ENCODE measurements at places on chromosomes 6 and 20.

- no peak for DNase-seq
These were observed 112.7 kb downstream of the GJA1 start for GRCh38 chr6:121548131-121548530.

DNA sequence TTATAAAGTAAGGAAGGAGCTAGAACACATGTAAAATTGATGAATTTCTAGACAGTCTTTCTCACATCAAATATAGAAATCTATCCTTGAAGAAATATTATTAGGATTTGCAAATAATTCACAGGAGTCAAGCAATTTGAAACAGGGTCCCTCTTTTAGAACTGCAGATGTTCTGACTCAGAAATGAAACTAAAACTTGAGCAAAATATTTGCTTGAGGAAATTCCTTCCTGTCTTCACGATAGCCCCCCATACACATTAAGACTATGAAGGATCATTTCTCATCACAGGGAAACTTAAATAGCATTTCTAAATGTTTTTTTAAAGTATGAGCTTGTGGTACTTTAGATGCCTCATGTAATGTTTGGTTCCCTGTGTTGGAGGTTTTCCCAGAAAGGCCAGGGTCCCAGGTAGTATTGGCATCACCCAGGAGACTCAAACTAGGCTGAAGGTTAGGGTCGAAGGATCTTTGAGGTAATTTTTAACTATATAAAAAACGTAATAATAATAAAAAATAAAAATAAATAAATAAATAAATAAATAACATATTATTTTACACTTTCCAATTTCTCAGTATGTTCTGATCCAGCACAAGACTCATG lies 144.0 kb upstream of the TBX18 start:
- no peak for DNase-seq

- DNase-seq = peak; percentile 21
These were observed 729.4 kb downstream of the TENT5A start for GRCh38 chr6:81023007-81023582.

DNA sequence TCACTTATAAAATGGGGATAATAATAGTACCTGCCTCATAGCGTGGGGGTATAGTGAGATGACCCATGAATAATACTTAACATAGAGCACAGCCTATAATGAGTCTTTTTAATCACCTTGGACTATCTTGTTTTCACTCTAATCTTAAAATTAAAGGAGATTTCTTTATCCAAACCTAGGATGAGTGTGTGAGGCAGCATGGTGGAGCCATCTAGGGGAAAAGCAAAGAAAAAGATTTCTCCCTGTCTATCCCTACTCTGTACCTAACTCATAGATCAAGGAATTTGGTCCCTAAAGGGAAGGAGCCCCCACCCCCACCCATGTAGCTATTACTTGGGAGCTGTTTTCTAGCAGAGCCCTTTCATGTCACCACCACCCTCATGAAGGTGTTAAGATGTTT lies 45.2 kb upstream of the PAK5 start:
- no peak for DNase-seq

- DNase-seq = no peak
These were observed 17.0 kb upstream of the NPEPL1 start for GRCh38 chr20:58675641-58676040.

DNA sequence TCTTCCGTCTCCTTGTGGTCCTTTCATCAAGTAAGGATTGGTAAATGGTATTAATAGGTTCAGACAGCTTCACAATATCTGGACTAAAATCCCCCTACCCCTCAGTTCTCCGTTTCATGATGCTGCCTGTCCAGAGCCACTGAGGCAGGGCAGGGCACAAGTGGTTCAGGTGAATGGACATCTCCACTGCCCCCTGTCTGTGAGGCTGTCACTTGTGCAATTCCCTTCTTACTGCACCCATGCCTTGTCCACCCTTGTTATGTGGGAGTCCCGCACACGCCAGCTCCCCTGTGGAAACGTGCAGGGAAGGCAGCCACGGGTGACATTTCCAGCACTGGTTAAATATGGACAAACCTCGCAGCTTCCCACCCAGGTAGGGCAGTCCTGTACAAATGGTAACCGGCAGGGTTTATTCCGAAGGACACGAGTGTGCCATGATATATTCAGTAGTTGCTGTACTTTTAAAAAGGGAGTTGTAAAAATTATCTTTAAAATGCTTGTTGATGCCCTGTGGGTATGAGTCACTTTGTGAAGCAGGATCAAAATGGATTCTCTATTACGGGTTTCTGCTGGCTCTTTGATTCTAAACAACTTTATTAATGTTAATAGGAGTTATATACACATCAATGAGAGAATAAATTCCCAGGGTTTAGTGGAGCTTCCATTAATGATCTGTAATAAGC lies 73.5 kb downstream of the FYN start:
- no peak for DNase-seq

- peak; percentile 17 for DNase-seq
These were observed 39.9 kb downstream of the SLC52A3 start for GRCh38 chr20:728256-728944.

DNA sequence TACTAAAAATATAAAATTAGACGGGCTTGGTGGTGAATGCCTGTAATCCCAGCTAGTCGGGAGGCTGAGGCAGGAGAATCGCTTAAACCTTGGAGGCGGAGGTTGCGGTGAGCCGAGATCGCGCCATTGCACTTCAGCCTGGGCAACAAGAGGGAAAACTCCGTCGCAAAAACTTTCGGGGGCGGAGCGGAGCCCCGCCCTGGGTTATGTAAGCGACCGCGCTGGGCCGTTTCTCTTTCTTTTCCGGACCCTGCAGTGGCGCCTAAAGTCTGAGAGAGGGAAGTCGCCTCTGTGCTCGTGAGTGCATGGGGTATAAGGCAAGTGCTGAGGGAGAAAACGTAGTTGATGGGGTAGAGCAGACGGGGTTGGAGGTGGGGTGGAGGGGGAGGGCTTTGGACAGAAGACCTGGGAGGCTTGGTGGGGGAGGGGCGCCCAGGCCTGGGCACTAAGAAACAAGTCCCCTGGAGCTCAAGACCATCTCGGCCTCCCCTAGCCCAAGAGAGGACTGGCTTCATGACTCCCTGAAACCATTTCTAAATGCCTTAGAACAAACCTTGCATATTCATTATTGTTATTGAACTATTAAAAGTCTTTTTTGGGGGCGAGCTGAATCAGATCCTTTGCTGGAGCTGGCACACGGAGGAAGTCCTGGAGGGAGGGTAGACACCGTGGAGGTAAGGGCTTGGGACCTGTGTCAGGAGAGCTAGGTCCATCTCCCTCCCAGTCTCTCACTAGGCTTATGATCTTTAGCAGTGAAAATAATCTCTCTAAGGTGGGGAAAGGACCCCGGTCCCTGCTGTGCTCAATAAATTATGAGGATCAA lies 2.7 kb upstream of the MICA start:
- DNase-seq = peak; percentile 73

DNA sequence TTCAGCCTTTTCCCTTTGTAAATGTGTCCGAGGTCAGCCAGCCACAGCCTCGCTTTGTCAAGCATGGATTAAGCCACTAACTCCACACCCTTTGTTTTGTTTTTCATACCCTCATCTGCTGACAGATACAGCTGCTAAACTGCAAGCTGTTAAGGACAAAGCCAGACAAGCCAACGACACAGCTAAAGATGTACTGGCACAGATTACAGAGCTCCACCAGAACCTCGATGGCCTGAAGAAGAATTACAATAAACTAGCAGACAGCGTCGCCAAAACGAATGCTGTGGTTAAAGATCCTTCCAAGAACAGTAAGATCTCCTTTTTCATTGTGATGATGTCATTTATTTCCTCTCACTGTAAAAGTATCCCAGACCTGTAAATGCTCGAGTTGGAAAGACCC lies 269.3 kb downstream of the ARHGAP18 start:
- DNase-seq = peak; percentile 4

DNA sequence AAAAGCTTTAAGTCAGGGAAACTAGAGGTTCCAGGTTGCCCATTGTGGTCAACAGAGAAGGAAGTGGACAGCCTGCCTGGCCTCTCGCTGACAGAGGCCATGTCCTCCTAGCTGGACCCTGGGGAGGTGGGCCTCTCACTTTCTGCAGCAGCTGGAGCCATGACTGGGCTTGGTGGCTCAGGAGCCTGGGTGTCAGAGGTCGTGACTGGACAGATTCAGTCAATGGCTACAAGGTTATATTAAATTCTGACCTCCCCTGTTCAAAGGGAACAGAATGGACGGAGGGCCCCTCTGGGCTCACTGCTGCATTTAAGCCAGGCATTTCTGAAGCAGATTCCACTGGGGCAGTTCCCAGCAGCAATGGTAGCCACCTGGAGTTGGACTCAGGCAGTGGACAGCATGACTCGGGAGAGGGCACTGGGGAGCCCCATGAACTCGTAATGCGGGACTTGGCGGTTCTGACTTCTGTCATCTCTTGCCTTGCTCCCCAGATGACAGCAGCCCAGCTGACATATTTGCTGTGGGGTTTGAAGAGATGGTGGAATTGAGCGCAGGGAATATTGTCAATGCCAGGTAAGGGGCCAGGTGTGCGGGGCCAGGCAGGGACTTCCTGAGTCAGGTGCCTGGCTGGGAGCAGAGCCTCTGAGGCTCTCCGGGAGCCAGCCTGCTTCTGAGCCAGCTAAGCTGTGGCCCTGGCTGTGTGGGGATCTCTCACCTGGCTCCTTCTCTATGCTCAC lies 86.7 kb downstream of the SYNJ2 start:
- DNase-seq = no peak

GRCh38 chr6:110448846-110449540 lies 27.4 kb downstream of the SLC22A16 start:
- DNase-seq = no peak

DNA sequence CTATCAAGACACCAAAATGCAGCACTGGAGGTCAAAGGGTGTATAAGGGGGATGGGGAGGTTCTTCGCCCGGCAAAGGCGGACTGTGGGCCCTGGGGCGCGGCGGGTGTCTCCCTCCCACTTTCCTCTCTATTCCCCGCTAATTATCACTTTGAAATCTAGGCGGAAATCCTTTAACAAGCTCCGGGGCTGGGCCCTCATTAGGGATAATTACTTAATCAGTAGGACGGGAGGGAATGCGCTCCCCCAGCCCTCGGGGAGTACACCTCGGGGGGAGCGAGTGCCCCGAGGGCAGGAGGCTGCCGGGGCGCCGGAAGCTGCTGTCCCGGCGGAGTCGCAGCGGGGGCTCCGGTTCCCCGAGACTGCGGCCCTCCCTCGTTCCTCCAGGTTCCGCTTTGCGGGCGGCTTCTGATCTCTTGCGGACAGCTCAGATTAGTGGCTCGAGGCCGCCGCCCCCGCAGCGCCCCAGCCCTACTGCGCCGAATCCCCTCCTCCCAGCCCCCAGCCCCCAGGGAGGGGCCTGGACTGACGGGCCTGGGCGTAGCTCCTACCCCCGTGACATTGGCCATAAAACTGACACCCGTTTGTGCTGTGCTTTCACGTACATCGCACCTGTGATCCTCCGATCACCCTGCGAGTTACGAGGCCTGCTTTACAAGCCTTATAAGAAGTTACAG lies 14.7 kb downstream of the MUCL3 start:
- peak; percentile 46 for DNase-seq

DNA sequence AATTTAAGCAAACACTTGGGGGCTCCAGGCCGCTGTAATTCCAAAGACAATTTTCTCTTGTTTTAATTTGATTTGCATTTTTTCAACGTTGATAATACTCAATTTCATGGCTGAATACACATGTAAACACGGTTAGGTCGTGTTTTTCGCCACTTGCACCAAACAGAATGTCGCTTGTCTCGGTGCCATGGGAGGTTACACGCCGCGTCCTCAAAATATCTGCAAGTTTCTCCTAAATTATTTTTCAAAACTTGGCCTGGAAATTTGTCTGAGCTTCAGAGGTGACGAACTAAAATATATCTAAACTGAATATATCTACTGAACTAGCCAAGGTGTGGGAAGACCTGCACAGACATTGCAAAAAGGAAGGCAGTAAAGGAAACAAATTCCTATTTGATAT lies 15.0 kb downstream of the FOXA2 start:
- no peak for DNase-seq

DNA sequence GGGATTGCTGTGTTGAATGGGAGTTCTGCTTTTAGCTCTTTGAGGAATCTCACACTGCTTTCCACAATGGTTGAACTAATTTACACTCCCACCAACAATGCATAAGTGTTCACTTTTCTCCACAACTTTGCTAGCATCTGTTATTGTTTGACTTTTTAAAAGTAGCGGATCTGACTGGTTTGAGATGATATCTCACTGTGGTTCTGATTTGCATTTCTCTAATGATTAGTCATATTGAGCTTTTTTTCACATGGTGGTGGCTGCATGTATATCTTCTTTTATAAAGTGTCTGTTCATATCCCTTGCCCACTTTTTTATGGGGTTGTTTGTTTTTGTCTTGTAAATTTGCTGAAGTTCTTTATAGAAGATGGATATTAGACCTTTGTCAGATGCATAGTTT lies 588.3 kb upstream of the ADGRB3 start:
- DNase-seq = no peak

GRCh38 chr6:90080876-90081481 lies 186.7 kb downstream of the GJA10 start:
- DNase-seq = no peak

DNA sequence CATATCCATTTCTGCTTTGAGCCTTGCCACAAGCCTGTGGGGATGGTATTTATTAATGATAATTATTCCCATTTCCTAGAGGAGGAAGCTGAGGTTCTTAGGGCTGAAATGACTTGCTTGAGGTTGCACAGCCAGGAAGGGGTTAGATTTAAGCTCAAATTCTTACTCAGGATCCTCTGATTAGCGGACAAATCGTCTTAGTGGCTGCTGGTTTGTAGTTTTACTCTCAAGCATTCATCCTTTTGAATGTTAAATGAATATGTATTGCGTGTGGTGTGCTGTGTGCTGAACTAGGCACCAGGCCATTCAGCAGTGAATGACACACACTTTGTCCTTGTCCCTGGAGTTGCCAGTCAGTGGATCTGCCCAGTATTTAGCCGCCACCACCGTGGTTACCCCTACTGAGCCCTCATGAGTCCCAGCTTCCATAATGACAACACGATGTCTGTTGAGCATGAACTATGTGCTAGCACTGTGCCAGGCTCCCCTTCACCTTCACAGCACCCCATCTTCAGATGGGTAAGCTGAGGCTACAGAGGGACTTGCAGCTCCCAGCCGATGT lies 10.0 kb downstream of the PACSIN1 start:
- no peak for DNase-seq

DNA sequence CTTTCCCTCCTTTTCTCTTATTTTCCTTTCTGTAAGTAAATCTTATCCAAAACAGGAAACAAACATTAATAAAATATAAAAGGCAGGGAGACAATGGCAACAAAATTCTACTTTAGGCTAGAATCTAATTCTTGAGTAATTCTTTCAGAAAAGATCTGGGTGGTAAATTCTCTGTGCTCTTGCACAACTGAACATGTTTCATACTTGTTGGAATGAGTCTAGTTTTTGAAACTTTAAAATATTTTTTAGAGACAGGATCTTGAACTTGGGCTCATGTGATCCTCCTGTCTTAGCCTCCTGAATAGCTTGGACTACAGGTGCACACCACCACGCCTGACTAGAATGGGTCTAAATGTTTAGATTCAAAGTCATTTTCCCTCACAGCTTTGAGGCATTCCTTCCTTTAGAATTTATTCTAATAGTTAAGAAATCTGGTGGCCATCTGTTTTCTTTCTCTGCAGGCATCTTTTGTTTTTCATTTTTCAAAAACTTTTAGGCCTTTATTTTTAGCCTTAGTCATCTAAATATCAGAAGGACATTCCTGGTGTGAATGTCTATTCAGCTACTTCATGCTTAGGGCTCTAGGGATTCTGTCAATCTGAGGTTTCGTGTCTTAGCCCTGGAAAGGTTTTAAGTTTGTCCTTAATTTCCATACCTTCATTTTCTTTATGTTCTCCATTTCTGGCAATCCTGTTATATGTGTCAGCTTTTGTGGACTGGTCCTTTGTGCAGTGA lies 76.5 kb downstream of the CDKAL1 start:
- DNase-seq = no peak

GRCh38 chr6:130457605-130458004 lies 91.8 kb downstream of the TMEM200A start:
- peak; percentile 52 for DNase-seq

GRCh38 chr6:149079911-149080491 lies 237.5 kb upstream of the TAB2 start:
- DNase-seq = peak; percentile 24

Measured in RPMI7951 (cell line).